ENCODE measurements at places on chromosomes 7 and 10.

DNA sequence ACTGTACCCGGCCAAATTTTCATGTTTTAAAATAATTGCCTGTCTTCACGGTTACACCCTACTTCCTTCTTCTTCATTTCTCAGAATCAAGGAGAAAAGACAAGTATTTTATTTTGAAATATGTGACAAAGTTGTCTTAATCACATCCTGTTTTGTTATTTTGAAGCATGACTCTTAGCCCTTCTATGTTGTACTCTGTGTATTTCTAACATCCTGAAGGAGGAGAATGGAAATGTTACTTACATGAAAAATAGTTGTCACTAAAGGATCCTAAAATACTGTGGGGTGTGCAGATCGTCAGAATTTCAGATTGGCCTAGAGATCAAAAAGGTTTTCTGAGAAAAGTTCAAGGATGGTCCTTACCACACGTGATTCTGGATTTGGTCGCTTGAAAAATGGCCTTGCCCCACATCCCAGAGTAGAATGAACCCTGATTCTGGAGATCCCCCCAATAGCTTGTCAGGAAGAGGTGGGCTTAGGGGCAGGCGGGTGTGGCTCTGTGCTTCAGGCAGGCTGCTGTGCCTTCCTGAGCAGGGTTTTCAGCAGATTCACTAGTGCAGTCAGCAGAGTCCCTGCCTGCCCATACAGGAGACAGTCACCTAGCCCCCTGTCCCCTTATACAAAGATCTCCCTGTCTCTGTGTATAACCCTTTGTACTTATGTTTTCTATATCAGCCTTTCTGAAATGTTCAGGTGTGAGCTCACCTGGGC lies 8.6 kb downstream of the UPP1 start:
- DNase-seq, result no peak

DNA sequence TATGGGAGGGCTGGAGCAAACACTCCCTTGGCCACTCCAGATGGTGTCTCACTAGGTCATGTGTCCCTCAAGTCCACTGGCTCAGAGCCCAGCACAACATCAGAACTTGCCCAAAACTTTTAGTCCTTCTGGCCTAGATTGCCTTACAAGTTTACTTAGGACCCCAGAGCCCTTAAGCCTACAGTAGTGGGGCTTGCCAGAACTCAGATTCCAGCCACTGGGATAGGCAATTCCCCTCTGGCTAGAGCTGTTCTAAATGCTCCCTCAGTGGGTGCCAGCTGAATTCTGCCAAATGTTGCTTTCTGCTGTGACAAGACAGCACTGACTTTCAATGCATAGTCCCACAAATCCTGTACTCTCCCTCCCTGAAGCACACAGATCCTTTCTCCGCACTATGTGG lies 331.1 kb downstream of the HTR7 start:
- no peak for DNase-seq

GRCh38 chr7:90594751-90595317 lies 1.3 kb upstream of the CDK14 start:
- DNase-seq, result peak; percentile 75

DNA sequence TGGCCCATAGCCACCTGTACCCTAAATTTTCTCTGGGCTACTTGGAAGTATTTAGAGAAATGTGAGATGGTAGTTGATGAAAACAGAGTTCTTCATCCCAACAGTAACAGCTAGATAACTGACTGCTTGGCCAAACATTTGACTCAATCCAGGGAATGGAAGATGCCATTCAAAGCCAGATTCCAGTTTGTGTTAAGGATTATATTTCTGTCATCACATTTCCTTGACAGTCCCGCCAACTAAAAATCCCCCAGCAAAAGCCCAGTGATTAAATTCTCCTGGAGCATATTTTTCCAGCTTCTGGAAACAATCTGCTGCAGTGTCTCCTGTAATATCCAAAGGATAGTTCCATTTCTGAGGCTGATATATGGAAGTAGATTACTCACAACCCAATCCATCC lies 45.4 kb upstream of the PTN start:
- DNase-seq, result no peak

DNA sequence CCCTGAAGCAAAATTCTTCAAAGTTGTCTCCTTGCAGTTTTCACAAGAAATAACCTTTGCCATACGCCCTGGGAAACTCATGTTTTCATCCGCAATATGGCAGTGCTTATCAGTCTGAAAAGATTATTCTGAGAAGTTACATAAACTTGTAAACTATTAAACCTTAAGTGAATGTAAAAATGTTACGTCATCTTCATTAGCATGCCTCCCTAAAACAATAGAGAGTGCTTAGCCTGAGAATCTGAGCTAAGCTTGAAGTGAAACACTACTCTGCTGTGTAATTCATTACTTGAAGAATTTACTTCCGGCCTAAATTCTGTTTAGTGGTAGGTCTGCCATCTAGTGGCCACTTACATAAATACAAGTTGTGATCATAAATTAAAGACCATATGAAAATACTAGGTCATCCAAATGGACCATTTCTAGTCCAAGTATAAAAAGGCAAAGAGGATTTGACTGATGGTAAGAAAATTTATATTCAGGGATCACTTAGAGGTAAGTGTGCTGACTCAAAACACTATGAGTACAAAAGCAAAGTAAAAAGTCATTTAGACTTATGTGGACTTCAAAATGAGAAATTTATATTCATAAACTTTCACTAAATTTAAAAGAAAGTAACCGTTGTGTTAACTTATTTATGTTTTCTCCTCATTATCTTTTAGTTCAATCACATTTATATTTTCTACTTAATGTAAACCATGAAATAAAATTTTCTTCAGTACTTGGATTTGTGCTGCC lies 745.1 kb upstream of the LRRTM3 start:
- DNase-seq, result peak; percentile 72

- DNase-seq, result no peak
Observed at GRCh38 chr10:78597796-78598555, 470.8 kb upstream of the ZMIZ1 start.

GRCh38 chr7:28646376-28647075 lies 234.2 kb downstream of the CREB5 start:
- no peak for DNase-seq

DNA sequence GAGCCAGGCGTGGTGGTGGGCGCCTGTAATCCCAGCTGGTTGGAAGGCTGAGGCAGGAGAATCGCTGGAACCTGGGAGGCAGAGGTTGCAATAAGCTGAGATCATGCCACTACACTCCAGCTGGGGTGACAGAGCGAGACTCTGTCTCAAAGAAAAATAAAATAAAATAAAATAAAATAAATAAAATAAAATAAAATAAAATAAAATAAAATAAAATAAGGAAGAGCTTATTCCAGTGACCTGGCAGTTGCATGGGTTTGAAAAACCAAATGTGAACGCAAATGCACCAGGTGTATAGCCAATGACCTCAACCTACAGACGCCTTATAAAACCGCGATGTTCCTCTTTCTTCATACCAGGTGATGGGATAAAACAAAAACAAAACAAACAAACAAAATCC lies 995.7 kb downstream of the TYW1 start:
- no peak for DNase-seq

DNA sequence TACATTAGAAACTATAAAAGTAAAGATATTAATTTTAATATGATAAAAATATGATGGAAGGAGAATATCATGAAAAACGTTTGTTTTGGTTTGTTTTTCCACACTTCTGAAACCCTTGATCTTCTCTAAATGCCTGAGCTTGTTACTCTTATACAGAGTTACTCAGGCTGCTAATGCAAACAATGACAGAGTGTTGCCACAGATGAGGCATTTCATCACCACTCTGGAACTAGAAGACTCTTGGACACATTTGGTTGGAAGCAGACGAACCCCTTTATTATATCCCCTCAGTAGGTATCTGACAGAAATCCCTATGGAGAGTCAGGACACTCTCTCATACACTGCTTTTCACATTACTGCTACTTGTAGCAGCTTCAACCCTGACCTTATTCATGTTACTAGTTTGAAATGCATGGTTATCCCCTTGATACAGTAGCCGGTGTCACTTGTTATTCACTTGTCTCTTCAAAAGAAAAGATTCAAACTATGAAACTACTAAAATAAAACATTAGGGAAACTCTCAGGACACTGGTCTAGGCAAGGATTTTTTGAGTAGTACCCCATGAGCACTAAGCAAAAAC lies 66.9 kb downstream of the SEMA3C start:
- DNase-seq, result peak; percentile 87

GRCh38 chr10:121600611-121601010 lies 2.4 kb upstream of the FGFR2 start:
- DNase-seq, result no peak

GRCh38 chr10:95864906-95865813 lies 42.6 kb upstream of the CC2D2B start:
- peak; percentile 95 for DNase-seq

- no peak for DNase-seq
Observed at GRCh38 chr10:25745976-25746375, 188.1 kb upstream of the MYO3A start.

GRCh38 chr7:121992068-121992467 lies 119.1 kb downstream of the PTPRZ1 start:
- DNase-seq, result no peak

GRCh38 chr7:1985936-1986335 lies 246.8 kb downstream of the MAD1L1 start:
- DNase-seq, result no peak

DNA sequence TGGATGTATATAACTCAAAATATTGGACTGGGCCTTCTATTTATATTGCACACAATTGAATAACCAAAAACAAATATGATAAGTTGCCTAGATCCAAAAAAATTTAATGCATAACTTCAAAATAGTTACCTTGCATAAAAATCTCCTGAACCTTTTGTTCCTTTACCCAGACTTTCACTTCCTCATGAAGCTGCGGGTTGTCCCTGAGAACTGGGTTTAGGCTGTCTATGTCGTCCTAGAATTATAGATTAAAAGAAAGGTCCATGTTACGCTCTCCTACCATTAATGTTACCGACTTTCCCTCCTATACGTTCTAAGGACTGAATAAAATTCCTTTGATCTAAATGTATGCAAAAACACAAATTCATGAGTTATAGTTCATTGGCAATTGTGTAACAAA lies 86.6 kb downstream of the NRBF2 start:
- no peak for DNase-seq

DNA sequence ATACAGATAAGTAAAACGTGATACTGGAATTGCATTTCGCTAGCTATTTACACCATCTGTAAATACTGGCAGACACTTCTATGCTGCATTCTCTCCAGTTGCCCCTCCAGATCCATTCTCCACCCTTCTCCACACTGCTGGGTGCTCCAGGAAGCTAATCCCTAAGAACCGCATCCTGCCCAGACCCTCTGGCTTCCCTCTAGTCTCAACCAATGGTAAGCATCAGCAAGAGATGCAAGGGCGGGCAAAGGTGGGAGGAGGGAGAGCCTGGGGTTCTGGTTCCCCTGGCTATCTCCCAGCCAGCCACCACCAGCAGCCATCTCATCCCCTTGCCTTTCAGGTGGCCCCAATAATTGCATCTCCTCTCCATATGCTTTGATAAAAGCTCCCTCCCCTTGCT lies 84.4 kb downstream of the AMPH start:
- no peak for DNase-seq

DNA sequence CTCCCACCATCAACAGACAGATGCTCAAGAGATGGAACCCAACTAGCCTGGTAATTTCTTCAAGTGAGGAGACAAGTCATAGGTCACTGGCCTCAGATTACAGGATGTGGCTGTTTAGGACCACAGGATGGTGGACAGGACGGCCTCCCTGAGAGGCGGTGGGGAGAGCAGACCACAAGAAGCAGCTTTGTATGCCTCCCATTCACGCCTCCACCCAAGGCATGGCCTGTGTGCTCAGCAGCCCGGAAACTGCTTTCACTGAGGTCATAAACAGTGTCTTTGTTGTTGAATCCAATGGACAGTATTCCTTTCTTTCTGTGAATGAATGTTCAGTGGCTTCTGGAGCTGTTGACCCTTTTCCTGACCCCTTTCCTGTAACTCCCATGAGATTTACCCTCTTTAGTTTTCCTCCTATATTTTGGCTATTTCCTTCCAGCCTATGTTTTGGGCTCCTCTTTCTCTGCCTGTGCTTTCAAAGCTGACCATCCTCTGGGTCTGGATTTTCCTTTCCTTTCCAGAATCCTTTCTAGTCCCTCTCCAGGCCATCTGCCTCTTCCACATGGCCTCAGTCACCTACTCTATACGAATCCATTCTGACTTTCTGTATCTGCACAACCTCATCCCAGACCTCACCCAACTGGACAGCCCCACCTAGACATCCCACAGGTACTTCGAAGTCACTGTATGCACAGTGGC lies 32.4 kb upstream of the INPP5F start:
- DNase-seq, result peak; percentile 59

DNA sequence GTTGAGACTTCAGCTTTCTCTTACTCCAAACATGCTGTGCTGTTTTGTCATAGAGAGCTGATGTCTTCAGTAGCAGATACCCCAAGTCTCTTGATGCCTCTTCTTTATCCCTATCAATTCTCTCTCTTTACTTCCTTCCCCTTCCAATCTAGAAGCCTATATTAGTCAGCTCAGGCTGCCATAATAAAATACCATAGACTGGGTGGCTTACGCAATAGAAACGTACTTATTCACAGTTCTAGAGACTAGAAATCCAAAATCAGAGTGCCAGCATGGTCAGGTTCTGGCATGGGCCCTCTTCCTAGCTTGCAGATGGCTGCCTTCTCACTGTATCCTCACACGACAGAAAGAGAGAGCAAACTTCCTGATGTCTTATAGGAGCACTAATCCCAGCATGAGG lies 9.0 kb upstream of the GARS1 start:
- no peak for DNase-seq
